ENCODE measurements at places on chromosomes 12 and 14.

- peak; percentile 20 for DNase-seq
Observed at GRCh38 chr14:94775091-94775870, 5.4 kb upstream of the GSC start.

- no peak for DNase-seq
Observed at GRCh38 chr12:109739747-109740693, 26.4 kb downstream of the FAM222A start.

GRCh38 chr12:124296295-124296915, 1.5 kb downstream of the RFLNA start:
- no peak for DNase-seq

- no peak for DNase-seq
Observed at GRCh38 chr14:60189923-60190840, 25.0 kb upstream of the DHRS7 start.

DNA sequence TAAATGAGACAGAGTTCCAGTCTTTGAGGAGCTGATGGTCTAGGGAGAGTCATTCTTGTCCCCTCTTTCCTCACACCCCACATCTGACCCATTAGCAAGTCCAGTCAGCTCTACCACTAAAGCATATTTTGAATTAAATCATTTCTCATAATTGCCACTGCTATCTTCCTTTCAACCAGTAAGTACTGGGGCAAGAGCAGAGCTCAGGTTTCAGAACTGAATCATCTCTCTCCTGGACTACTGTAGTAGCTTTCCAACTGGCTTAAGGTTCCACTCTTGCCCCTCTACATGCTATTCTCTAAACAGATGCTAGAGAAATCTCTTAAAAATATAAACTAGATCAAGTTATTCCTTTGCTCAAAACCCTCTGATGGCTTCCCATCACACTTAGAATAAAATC, 218.3 kb downstream of the TTC6 start:
- peak; percentile 46 for DNase-seq

DNA sequence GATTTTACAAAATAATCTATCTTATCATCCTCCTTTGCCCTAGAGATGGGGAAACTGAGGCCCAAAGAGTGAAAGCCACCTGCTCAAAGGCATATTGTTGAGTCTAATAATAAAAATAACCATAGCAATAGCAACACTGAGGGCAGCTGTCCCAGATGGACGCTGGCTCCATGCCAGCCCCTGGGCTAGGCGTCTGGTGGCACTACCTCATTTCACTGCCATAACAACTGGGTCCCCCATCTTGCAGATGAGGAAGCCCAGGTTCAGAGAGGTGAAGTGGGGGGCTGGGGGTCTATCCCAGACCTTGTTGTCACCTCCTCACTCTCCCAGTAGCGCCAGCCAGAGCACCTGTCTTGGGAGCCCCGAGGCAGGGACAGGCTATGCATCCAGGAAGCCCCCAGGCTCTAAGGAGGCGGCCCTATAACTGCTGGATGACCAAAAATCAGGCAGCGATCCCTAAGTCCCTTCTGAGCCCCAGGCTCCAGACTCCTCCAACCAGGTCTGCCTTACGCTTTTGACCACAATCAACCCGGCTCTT, 12.8 kb downstream of the BDKRB2 start:
- no peak for DNase-seq

- peak; percentile 44 for DNase-seq
Observed at GRCh38 chr12:14238221-14238792, 127.2 kb upstream of the ATF7IP start.

DNA sequence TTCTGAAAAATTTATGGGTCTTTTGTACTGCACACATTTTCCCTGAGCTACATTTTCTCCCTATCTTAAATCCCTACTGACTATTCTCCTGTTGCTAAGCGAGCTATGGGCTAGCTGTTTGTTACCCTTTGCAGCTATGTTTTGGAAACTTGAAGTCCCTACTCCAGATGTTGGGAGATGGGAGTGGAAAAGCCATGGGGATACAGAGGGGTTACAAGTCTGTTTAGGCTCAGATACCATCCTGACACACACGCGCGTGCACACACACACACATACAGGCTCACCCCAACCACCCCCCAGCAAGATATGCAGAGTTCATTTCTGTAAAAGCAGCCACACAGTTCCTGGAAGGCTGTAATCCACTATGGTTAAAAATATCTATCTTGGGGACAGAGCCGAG, 15.8 kb downstream of the ATP5MC2 start:
- DNase-seq = peak; percentile 5

DNA sequence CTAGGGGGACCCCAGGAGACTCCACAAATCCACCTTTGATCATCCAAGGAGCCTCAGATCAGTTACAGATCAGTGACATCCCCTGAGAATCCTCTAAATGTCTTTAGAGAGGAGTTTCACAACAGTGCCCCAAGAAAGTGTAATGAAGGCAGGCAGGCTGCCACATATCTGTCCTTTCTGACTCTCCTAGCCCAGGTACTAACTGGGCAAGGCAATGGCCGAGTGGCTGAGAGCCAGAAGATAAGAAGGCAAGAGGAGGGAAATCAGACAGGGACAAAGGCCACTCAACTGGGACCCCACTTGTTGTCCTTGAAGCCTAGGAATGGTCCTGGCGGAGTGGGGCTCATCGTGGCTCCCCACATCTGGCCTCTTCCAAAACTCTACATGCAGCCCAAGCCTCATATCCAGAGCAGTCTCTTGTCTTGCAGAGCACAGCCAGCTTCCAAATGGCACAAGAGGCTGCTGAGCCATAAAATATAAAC, 11.6 kb downstream of the ACTN1 start:
- DNase-seq = no peak

DNA sequence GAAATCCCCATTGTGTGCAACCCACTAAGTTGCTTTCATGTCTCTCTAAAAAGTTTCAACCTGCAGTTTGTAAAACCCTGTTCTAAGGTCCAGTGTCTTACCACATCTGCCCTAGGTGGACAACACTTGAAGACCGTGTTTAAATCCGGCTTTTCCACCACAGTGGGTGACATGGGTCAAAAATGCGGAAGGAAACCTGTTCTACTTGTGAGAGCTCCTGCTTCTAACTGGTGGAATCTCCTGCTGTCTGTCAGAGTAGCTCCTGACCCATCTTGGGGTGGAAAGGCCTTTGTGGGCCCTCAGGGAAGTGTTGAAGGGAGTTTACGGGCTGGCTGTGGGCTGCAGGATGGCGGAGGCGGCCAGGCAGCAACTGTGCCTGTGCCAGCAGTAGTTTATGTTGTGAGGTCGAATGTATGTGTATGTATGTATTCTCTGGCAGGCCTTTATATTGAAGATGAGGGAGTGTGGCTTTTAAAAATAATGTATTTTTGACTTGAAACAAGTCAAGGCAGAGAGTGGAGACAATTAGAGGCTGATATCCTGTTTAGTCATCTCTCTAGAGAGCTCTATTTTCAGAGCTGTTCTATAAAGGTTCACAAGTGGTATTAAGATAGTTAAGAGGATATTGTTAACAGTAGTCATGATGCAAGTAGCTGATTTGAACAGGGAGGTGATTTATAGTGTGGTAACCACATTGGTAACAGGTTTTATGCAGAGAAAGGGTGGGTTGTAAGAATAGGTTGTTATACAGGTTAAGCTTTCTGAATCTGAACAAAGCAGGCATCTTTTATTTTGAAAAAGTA, 67.0 kb downstream of the PRKCH start:
- DNase-seq = peak; percentile 5

- no peak for DNase-seq
Observed at GRCh38 chr14:105366386-105367074, 31.8 kb upstream of the TEX22 start.

DNA sequence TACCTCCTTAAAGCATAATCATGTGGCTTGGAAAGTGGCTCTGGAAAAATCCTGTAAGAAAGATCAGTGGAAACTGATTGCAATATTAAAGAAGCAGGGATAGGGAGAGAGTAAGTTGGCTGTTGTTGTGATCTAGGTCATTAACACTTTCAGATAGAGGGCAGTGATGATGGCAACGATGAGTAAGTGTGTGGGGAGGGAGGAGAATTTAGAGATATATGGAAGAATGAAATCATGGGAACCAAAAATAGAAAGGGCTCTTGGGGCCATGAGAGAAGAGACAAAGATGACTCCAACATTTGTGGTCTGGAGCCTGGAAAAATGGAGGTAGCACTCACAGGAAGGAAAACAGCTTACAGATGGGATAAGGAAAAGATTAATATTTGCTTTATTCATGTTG, 23.3 kb downstream of the SNRPF start:
- DNase-seq = peak; percentile 23

DNA sequence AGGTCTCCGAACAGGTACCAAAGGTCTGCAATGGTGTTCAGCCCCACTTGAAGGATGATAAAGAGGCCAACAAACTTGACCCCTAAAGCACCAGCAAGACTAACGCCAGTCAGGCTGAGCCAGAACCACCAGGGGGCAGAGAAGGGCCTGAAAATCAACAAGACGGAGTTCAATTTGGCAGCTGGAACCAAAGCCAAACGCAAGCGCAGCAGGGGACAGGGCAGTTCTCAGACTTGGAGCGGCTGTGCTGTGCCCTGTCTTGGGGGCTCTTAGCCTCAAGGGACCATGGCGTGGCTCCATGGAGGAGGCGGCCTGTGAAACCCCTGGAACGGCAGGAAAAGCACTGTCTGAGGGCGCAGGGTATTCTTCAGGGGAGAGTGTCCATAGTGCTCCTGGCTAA, 19.6 kb downstream of the POMT2 start:
- DNase-seq = peak; percentile 87

DNA sequence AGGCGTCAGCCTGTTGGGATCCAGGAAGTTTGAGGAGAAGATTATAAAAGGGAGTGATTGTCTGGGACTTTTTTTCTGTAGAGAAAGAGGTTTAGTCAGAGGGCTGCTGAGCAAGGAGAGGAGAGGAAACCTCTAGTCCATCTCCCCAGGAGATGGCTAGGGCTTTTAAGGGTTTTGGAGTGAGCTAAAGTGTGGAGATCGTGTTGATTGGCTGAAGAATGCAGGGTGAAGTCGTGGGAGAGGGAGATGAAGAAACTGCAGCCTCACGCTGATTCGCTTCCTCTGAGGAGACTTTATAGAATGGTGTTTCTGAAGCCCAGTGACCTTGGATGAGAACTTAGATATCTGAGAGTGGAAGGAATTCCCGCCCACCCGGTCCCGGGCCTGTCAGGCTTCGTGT, 193.7 kb upstream of the PWP1 start:
- peak; percentile 76 for DNase-seq

- DNase-seq = no peak
Observed at GRCh38 chr12:27367078-27367477, 34.4 kb downstream of the BMAL2 start.

DNA sequence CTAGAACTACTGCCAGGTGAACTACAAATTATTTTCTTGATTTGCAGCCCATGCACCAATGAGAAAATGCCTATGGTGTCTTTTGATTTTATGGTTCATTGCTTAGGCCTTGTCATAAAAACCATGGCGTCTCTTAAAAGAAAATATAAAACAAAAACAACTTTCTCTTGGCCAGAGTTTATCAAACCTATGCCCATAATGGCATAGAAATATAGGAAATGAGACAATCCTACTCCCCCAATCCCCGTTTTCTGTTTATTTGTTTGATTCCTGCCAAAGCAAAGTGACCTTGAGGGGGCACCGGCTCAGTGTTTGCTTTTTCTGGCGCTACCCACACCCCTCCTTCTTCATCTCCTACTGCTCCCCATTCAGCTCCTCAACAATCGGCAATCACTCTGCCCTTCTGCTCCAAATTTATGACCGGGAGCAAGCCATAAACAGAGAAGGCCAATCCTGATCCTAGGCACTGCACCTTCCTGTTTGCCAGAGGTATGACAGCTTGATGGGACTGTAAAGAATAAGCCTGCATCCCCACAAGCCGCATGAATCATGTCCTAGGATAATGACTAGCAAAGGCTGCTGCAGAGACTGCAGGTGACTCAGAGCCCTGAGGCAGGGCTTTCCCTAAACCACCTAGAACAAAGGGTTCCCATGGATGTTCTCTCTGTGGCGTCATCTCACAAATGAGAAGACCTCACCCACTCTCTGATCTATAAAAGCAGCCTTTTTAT, 874.9 kb downstream of the NRXN3 start:
- peak; percentile 90 for DNase-seq

DNA sequence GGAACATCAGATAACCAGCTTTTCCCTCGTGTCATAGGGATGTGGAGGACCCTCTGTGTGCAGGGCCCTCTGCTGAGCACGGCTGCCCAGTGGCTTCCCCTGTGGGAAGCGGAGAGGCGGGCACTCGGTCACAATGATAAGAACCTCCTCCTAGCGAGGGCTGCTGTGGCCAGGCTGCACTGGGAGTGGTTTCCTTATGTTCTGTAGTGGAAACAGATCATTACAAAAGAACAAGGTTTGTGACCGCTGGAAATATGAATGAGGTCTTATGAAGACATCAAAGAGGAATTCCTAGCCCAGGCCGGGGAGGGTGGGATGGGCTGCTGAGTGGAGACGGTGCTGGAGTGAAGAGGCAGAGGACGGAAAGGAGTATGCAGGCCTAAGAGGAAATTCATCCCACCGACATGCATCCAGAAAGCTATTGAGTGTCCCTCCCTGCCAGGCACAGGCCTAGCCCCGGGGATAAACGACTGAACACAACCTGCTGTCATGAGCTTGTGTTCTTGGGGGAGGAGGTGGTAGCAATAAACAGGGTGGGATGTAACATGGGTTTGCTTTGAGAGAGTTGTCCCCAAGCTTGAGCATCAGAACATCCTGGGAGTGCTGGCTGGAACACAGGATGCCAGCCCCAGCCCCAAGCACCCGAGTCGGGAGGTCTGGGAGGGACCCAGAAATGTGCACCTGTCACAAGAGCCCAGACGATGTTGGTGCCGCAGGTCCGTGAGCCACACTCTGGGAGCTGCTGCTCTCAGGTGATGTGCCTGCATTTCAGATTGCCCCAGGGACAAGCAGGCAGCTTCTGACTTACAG, 37.5 kb downstream of the FZD10 start:
- no peak for DNase-seq

DNA sequence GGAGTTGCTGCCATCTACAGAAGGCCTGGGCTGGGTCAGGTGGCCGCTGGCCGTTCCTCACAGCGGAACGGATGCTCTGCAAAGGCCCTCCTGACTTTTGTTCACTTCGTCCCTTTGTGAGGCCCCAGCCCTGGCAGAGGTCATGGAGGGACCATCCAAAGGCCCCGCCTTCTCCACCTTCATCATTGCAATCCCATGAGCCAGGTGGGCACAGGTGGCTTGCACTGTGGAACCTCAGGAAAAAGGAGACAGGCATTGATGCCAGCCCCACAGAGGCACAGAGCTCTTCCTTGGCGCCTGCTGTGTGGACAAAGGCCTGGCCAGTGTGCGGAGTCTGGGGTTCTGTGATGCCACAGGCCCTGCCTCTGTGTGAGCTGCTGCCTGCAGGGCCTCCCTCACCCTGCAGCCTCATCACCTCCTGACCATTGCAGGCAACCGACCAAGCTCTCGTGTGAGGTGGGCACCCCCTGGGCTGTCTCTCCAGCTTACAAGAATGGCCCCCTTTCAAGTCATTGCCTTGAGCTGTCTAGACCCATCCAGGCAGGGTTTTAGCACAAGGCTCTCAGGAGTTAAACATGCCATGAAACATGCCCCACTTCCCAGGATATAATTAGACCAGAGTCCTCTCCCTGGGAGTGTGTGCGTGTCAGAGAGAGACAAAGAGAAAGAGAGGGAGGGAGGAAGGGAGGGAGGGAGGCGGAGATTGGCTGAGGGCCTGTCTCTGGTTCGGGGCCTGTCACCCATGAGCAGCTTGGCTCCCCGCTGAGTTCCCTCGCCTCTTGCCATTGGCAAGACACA, 19.3 kb downstream of the NFKBIA start:
- peak; percentile 75 for DNase-seq

- peak; percentile 71 for DNase-seq
Observed at GRCh38 chr14:102694530-102695166, 82.6 kb upstream of the TRAF3 start.

GRCh38 chr12:131643631-131644452, 67.0 kb upstream of the SFSWAP start:
- DNase-seq = no peak
